ENCODE measurements at places on chromosomes 6 and 20.
A peak's percentile ranks its signal among the peaks of the same experiment; 100 is the strongest.

DNA sequence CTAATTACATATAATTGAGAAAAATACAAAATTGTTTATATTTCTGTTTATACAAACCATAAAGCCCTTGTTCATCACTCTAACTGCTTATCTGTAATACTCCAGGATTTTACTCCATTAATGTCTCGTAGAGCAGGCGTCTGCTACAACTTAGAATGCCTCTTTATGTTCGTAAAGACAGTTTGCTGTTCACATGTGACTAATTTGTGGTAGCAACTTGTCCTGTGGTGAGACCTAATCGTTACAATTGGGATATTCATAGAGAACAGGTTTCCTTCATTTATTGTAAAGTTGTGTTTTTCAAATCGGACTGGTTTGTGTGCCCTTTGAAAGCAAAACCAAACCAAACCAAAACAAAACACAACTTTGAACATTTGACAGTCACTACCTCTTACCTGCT lies 149.7 kb downstream of the ASCC3 start:
- no peak for DNase-seq

DNA sequence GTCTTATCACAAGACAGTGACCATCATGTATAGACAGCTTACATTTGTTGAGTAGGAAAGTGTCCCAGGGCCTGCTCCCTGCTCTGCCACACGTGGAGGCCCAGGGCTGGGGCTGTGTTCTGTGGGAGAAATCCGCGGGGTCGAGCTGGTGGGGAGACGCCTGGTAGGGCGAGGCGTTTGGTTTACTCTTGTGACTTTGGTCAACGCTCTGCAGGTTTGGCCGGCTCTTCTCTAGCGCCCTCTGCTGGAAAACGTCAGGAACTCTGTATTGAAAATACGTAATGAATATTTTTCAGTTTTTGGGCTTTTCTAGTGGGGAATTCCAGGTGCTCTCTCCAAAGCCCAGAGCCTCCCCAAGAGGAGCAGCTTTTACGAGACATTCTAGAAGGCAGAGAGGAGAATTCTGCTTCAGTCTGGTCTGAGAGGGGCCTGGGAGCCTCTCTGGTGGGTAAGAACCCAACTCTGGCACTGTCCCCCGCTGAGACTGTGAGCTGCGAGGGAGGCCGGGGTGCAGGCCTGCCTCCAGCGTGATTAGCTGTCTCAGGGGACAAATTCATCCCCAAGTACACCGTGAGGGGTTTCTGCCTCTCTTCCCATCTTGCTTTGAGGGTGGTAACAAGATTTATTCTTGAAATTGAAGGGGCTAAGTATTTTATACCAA lies 112.6 kb upstream of the RALGAPA2 start:
- DNase-seq = peak; percentile 56

DNA sequence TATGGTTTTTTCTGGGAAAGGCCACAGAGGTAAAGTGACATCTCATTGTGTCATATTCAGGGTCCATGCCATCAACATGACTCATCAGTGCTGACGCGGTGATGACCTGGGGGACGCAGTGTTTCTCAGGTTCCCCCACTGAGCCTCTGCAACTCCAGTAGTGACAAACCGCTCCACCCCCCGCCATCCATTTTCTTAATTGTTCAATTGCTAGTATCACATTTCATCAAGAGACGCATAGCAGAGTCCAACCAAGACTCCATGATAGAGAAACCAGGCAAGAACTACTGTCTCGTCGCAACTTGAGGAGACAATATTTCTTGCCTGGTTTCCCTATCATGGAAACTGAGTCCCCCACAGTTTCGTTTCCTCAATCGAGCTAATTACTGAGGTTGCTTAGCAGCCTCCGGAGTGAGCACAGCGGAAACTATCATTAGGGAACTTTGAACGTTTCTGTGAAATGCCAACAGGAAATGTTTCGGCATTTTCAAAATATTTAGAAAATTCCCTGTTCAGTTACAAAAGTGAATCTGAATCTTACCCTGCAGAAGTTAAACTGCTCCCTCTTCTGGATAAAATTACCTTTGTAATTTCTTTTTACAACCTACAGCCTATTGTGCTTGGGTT lies 12.2 kb upstream of the SERPINB1 start:
- no peak for DNase-seq

GRCh38 chr20:2252419-2252997 lies 43.3 kb upstream of the TGM3 start:
- no peak for DNase-seq

DNA sequence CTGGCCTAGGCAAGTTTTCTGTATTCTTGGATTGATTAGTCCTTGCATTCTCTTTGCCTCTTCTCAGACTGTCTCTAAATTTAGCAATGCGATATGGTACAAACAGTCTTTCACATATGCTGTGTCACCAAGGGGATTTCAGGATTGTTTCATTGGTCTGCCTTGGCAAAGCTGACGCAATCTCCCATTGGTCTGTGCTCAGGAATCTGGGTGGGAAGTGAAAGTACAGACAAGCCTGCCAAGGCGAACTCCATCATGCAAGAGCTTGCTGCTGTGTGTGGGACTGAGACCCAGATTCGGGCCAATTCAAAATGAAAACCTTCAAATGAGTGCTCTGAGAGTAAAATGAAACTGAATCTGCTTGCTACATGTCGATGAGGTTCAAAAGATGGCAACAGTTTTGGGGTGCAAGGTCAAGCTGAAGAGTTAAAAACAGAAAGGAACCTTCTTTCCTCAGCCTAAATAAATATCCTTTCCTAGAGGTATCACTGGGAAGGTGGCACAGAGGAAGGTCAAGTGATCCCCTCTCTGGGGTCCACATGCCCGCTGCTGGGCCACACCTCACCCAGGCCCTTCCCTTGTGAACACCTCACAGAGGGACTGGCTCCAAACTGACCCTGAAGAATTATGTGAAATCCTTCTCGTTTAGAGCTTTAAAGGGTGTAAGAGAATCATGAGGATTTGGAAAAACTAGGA lies 198.8 kb upstream of the PREP start:
- peak; percentile 80 for DNase-seq

DNA sequence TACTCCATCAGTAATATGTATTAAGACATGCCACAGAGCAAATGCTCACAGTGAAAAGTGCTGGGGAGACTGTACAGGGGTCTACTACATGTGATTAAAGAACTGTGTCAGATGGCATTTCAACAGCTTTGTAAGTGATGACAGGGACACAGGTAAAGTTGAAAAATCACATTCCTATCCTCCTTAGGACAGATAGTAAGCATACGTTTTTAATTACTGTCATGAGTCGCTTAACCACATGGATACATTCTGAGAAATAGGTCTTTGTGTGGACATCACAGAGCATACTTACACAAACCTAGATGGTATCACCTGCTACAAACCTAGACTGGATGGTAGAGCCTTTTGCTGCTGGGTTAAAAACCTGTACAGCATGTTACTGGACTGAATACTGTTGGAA lies 645.8 kb upstream of the AGPAT4 start:
- DNase-seq = no peak

- no peak for DNase-seq
These were observed 66.1 kb downstream of the SYNE1 start for GRCh38 chr6:152571089-152571488.

GRCh38 chr6:156031516-156031915 lies 575.9 kb upstream of the NOX3 start:
- no peak for DNase-seq

GRCh38 chr20:57584768-57585461 lies 24.0 kb downstream of the PCK1 start:
- no peak for DNase-seq

DNA sequence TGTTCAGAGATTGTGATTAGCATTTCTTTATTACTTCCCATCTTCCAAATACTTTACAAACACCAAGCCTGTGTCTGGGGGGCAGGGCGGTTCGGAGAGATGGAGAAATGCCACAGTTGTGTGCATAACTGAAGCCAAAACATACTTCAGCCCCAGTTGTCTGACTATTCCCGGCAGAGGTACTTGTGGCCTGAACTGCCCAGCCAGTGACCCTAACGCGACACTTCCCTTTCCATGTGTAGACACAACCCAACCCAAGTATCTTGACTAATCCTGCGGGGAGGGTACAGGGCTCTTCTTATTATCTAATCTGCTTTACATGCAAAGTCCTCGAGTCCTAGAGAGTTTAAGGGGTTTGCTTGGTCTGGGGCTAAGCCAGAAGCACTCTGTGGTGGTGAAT lies 46.2 kb downstream of the ISM1 start:
- DNase-seq = no peak

DNA sequence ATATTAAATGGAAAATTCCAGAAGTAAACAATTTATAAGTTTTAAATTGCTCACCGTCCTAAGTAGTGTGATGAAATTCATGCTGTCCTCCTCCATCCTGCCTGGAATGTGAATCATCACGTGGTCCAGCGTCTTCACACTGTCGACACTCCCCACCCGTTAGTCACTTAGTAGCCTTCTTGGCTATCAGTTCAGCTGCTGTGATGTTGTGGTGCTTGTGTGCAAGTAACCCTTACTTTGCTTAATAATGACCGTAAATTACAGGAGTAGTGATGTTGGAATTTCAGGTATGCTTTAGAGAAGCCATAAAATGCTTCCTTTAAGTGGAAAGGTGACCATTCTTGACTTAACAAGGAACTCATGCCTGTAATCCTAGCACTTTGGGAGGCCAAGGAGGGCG lies 25.2 kb downstream of the RIOK1 start:
- no peak for DNase-seq

DNA sequence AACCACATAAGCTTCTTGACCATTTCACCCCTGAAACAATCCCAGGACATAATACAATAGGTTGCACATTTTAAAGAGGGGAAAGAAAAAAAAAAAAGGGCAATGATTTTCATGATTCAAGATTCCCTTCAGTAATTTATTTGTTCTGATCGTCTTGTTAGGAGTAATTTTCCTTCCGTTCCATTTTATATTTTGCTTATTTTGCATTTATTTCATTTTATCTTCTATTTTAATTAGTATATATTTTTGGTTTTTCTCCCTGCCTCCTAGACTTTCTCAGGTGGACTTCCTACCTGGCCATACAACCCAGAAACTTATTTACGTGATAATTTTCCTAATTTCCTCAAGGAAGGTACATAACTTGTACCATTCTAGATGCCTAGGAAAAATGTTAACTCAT lies 32.6 kb downstream of the FBXO5 start:
- DNase-seq = no peak

GRCh38 chr6:168500519-168500918 lies 59.5 kb downstream of the SMOC2 start:
- DNase-seq = no peak

DNA sequence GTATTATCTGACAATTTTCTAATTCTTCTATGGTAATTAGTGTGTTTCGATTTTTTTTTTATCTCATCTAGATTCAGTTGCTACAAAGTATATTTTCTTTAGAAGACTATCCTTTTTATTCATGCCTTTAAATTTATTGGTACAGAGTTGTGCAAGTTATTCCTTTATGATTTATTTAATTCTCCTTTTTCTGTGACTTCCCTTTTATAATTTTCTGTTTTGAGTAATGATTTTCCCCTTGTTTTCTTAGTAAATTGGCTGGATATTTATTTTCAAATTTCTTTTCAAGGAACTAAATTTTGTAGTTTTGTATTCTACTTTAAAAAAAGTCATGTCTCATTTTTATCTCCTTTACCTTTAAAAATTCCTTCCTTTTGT lies 2.4 kb upstream of the IL22RA2 start:
- DNase-seq = no peak

- DNase-seq = no peak
These were observed 109.0 kb upstream of the SUPT3H start for GRCh38 chr6:45486736-45487135.

GRCh38 chr6:159929819-159930218 lies 39.0 kb downstream of the MAS1 start:
- no peak for DNase-seq

DNA sequence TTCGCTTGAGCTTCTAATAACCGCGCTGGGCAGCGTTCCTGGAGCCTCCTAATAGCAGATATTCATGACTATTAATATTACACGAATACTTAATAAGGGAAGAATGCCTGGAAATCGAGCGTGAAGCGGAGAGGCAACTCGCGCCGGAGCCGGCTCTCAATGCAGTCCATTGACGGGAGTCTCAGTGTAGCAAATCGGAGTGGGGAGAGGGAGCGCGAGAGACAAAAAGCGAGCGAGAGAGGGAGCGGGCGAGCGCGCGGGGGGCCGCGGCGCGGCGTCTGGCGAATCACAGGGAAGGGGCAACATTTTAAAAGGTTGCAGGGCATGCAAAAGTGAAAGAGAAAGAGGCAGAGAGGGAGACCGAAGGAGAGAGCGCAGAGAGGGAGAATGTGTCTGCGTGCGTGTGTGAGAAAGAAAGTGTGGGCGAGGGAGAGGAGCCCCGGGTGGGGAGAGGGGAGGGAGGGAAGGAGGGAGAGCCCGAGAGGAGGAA lies 2.9 kb downstream of the TFAP2A start:
- peak; percentile 46 for DNase-seq

DNA sequence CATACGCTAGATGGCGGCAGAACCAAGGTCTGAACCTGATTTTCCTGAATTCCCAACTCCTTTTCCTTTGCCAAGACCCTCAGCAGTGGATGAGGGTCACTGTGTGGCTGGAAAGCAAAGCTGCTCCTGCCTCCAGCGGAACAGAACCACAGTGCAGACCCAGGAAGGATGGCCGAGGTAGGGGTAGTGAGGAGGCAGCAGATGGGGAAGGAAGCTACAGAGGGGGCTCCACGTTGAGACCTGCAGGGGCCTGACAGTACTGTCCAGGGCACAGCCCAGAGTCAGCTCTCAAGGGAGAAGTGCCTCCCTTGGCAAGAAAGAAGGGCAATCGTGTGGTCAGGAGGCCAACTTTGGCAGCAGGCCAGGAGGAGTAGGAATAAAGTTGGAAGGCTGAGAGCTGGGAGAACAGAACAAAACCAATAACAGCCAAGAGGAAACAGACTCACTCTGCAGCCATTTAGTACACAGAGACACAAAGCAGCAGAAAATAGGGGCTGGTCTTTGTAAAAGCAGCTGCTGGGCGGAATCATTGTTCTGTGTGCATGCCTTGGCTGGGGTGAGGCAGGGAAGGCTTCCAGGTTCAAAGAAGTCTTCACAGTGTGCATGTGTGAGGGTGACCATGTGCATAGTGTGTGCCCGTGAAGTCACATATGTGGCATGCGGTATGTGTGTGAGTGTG lies 3.1 kb downstream of the GABRR2 start:
- DNase-seq = peak; percentile 80

DNA sequence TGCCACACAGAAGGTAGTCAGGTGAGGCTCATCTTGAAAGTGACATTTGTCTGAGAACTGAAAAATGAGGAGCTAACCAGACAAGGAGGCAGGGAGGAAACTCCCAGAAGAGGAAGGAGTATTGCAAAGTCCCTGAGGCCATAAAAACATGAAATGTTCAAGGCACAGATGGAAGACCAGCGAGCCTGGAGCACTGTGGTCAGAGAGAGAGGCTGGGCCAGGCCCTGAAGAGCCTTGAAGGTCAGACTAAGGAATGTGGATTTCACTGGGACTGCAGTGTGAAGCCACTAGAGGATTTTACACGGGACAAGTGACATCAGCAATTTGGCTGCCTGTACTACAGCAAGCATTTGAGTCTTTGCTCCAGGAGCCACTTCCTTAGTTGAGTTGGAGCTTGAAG lies 21.1 kb upstream of the TMEM181 start:
- DNase-seq = no peak

- DNase-seq = no peak
These were observed 23.8 kb upstream of the FAM217A start for GRCh38 chr6:4102687-4103244.

Measured in Right ventricle myocardium superior (tissue), 1 donor.